ENCODE measurements at places on chromosomes 3 and 15. TPM values are rescaled to one million over a fixed set of nuclear protein-coding genes. Genes with fewer than 3 reads are reported as not detected.

The SLITRK3 gene
- 11.0 TPM for total RNA-seq

The ST6GAL1 gene
- 33.8 TPM for total RNA-seq

The AMIGO3 gene
- total RNA-seq: not detected

The CPNE9 gene
- 0.41 TPM for total RNA-seq

The NPAP1 gene
- 0.41 TPM for total RNA-seq

The BTLA gene
- under 0.01 TPM for total RNA-seq

The GALNT15 gene
- 2.0 TPM for total RNA-seq

The ALDH1L1 gene
- 1.6 TPM for total RNA-seq

The COL6A5 gene
- total RNA-seq: under 0.01 TPM

- DNase-seq: no peak
Observed at GRCh38 chr3:38836561-38836960, 20.5 kb upstream of the SCN10A start.

DNA sequence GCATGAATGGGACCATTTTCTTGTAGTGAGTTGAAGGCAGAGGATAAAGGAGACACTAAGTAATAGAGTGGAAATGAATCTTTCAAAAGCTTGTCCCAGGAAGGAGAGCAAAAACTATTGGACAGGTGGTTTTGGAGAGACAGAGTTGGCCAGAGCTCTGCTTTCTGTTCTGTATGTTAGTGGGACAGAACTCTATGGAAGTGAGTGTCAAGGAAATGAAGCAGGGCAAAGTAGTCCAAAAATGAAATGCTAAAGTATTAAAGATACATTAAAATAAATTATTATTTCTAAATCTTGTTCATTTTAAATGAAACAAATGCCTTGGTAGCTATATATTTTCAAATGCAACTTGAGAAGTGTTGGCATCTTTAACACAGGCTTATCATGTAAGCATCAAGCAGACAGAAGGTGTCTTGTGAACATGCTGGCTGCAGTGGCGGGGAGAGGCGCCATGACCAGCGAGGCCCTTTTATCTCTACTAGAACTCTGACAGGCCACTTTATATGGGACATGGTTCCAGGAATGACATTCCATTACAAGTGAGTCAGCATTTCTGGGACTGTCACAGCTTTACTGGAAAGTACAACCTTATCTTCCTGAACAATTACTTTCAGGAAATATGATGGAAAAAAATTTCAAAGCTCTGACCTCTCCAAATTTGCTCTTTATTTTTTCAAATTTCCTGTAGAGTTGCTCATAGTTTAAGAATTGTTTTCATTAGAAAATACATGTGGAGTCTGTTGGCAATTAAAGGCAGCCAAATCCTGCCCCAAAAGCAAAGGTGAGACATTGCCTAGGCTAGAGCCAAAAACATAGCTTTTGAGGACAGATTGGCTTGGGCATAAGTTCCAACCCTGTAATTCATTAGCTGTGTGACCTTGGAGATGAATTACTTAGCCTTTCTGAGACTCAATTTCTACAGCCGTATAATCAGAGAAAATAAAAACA lies 106.5 kb downstream of the ECT2 start:
- no peak for DNase-seq

GRCh38 chr15:96969732-96970710 lies 639.5 kb downstream of the NR2F2 start:
- no peak for DNase-seq

GRCh38 chr3:107068980-107069379 lies 308.3 kb upstream of the CCDC54 start:
- no peak for DNase-seq

DNA sequence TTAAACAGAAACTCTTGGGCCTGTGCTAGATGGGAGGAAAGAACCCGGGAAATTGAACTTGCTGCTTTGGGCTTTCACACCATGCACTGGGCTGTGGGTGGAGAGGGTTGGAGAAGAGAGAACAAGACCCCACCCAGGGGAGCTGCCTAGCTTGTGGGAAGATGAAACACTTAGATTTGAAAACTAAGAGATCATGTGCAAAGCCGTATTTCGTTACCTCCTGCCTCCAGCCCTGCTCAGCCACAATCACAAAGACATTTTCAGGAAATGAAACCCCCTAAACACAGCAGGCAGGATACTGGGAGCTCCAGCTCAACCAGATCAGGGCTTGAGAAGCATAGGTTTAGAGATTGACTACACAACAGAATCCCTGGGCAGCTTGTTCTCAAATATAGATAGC lies 183.0 kb upstream of the C2CD4B start:
- no peak for DNase-seq

- no peak for DNase-seq
Observed at GRCh38 chr3:185290266-185290665, 36.4 kb upstream of the EHHADH start.

DNA sequence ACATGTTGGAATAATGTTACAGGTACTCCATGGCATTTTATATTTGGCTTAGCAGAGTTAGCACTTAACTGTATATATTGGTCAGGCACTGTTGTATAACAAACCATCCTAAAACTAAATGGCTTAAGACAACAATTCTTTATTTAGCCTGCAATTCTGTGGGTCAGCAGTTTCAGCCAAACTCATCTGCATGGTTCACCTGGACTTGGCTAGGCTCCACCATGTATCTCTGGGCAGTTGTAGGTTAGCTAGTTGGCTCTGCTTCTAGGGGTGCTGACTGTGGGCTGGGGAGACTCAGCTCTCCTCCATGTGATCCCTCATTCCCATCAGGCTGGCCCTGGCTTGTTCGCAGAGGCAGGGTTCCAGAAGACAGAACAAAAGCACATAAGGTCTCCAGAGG lies 34.4 kb downstream of the RARB start:
- DNase-seq: no peak

DNA sequence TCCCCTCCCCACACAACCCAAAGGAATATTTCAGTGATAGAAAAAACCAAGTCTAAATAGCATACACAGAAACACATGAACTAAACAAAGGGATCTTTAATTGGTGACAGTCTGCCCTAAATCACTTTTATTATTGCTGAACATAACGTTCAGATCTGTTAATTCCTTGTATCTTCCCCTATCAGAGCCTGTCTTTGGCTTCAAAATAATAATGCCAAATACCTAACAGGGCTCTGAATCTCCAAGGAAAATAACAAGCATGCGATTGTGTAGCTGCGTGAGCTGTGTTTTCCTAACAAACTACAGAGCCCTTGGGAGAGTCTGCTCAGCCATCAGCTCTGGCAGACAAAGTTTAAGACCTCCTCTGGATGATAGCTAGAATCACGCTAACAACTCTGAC lies 1010.1 kb downstream of the ROBO1 start:
- no peak for DNase-seq

- DNase-seq: no peak
Observed at GRCh38 chr15:34841262-34841725, 45.9 kb upstream of the ACTC1 start.

DNA sequence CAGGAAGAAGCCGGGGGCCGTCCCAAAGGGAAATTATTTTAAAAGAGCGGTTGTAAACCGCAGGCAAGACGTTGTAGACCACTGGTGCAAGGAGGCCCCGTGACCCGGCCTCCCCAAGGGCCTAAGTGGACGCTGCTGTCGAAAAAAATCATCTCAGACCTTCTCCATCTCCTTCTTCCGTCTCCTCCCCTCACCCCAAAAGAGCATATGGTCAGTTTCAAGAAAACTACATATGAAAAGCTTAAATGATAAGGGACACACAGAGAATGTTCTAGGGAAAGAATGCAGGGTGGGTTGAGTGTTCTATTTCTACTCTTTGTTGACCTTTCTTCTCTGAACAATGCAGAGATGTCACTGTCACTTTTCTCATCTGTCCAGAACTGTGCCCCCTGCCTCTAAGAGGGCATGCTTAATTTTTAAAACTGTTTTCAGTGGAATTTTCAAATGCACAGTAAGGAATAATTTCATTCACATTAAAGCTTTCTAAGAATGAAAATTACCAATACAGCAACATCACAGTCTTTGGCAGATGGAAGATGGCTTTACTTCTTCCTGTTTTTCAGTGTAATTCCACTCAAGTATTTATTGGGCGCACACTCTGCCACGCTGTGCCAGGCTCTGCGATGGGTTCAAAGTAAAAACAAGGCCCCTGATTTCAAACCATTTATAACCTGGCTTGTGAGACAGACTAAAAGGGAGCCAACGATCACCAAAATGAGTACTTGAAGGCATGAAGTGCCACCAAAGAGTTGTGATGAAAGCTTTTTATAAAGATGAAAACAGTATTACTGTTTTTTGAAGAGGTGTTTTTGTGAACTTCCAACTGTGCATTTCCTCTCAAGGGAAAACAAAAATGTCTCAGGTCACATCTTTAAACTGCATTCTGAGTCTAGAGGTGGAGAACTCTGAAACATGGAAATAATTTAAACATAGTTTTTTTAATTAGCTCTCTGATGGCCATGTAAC lies 891 bp upstream of the TOP2B start:
- peak; percentile 34 for DNase-seq

DNA sequence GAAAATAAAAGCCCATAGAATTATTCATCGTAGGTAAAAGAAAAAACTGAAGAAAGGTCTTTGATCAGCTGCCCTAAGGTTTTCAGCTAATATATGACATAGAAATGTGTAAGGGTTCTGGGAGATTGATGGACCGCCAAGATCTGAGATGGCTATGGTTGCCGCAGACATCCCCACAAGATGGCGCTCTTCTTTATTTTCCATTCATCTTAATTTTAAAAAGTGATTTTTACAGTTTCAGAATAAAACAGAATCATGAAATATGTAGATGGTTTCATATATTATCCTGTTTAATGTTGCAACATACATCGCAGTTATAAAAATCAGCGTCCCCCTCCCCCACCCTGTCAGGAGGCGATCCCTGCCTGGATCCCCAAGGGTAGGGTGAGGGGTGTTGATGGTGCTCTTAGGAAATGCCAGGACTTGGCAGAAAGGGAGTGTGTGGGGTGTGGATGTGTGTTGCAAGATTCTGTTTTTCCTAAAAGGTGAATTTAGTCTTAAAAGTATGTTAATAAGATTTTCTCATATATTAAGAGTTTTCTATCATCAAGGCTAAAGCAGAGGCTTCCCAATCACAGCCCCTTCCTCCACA lies 68.8 kb downstream of the ANXA2 start:
- DNase-seq: no peak

DNA sequence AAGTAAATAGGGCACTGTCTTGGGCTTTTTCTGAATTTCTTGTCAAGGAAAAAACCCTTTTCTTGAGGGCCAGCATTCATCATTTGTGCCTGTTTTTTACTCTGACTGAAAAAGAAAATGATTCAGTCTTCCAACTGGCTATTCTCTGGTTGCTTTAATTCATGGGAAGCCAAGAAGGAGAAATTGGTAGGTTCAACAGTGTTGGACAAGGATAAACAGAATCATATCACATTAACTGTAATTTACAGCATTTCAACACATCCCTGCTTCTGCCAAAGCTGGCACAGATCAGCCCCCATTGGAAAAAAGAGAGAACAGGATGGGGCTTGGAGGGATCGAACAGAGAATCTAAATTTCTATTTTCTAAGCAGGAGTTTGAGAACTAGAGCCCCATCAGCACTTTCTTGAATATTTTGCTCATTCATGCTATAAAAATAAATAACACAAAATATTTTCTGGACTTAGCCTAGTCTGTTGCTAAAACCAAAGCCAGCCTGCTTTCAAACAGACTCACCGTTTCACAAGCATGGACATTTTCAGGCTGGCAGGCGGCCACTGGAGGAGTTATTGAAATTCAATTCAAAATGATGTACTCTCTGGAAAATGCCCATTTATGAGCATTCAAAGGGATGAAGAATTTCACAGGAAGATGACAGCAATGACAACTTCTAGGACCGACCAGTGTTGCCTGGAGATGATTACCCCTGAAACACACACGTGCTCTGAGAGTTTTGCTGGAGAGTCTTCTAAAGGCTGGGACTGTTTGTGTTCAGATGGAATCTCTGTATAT lies 181.2 kb downstream of the WNT5A start:
- DNase-seq: no peak

DNA sequence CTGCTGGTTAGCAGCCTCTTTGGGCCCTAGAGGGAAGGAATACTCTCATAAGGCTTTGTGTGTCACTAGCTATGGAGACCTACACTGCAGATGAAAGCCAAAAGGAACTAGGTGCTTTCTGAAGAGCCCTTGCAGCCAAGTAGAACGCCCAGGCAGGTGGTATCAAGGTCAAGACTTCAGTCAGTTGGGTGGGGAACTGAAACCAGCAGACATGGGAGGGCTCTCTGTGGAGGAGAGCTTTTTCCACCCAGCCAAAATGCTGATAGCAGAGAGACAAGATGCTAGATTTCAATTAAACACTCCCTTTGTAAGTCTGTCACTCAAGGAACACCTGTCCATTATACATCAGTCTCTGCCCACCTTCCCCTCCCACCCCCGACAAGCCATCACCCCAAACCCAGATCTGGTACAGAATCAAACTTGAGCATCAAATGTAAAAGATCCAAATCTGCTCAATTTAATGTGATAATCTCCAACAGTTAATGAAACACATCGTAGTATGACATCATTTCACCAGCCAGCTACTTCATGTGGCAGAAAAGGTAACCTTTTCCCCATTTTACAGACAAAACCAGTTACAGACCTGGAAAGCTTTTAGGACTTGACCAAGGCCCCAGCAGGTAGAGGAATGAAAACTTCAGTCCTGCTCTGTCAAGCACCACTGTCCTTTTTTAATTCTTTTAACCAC lies 14.6 kb downstream of the MRPS25 start:
- DNase-seq: no peak

GRCh38 chr3:37015642-37016041 lies 22.3 kb downstream of the MLH1 start:
- no peak for DNase-seq

DNA sequence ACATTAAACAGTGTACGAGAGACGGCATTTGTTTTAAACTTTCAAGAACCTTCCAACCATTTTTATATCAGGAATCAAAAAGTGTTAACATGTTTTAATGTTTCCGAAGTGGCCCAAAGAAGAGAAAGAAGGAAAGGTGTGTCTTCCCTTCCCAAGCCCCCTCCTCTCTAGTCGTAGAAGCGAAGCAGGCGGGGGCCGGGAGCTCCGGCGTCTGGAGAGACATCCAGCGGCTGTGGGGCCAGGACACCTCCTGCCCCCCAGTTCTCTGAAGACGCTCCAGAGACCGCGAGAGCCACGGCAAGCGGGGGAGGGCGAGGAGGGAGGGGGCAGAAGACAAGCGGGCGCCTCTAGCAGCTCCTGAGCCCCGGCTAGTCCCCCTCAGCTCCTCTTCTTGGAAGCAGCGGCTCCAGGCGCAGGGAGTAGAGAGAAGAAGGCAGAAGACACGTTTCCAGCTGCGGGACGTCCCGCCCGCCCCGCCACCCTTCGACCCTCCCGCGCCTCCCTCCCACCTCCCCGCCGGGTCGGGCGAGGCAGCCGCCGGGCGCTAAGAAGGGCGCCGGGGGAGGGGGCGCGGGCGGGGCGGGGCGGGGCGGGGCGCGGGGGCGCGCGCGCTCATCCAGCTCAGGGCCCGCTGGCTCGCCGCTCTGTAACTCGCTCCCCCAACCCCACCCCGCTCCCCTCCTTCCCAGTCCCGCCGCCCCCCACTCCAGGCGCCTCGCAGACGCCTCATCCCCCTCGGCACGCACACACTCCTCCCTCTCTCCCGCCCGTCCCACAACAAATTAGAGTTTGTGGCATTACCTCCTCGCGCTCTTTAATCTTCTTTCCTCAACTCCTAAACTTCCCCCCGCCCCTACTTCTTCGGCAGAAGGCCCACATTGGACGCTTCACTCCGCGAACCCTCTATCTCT lies at the start of gene ZBTB20:
Gene ZBTB20 (minus strand): TSS at position 871 of the 911 bp plus-strand sequence.
- no peak for DNase-seq
